Small intestine (tissue), 16 donors: ENCODE measurements at places on chromosomes 7 and 10.

DNA sequence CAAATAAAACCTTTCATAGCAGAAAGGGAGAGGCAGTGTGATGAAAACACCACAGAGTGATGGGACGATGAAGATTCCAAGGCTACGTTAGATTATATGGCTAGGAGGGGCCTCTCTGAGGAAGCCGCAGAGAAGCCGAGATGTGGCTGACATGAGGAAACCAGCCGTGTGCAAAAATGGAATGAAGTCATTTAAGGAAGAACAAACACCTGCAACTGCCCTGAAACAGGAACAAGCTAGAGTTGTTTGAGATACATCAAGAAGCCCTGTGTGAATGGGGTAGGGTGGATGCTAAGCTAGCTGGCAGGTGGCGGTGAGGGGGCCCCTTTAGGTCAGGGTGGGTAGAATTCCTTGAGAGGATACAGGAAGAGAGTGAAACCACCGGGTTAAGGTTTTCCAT, 129.5 kb downstream of the KLF6 start:
- no peak for DNase-seq

DNA sequence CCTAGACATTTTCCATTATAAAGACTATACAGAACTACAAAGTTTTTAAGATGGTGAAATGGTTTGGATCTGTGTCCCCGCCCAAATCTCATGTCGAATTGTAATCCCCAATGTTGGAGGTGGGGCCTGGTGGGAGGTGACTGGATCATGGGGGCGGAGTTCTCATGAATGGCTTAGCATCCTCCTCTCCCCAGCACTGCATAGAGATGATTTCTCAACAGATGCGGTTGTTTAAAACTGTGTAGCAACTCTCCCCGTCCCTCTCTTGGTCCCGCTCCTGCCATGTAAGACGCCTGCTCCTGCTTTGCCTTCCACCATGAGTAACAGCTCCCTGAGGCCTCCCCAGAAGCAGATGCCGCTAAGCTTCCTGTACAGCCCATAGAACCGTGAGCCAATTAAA, 1.6 kb downstream of the FAM133B start:
- no peak for DNase-seq

DNA sequence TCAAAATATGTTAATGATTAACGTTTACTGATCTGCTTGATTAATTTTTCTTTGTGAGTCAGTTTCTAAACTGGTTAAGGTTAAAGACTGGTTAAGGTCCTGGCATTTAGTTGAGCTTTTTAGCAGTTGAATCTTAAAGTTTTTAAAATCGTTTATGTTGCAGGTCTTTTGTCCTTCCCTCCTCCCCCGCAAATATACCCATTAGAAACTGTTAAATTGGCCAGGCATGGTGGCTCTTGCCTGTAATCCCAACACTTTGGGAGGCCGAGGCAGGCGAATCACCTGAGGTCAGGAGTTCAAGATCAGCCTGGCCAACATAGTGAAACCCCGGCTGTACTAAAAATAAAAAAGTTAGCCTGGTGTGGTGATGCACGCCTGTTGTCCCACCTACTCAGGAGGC, 100.9 kb downstream of the PODXL start:
- DNase-seq: no peak

DNA sequence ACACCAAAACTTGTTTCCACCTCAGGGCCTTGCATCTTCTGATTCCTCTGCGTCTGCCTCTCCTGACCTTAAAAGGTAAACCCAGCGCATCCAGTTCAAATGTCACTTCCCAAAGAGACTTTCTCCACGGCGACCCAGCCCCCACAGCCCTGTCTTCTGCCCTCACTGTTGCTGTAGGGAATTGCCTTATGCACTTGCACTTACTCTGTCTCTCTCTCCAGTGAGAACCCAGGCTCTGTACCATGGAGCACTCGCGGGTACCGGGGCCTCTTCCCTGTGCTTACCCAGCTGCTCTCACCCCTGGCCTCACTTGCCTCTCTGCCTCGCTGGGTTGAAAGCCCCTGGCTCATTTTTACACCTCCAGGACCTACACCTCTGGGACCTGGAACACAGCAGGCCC, 48.4 kb downstream of the AOC1 start:
- no peak for DNase-seq

GRCh38 chr7:29008590-29008989, 50.5 kb upstream of the TRIL start:
- no peak for DNase-seq

DNA sequence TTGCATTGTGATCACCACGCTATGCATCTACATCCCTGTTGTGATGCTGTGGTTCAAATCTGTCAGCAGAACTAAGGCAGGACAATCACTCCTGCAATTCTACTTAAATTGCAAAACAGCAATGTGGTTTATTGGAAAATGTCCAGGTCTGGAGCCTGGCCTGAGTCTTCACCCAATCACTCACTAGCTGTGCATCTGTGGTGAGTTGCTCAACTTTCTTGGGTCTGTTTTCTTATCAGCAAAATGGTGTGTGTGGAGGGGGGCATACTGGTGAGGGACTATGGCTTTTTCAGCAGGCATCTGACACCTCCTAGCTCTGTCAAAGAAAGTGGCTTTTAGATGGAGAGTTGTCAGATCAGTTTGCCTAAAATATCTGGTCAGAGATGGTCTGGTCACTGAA, 108.3 kb upstream of the FEZF1 start:
- DNase-seq: no peak

GRCh38 chr7:139924461-139924860, 95.4 kb downstream of the TBXAS1 start:
- DNase-seq: no peak

GRCh38 chr7:2605608-2606538, 25.9 kb upstream of the TTYH3 start:
- DNase-seq: no peak

DNA sequence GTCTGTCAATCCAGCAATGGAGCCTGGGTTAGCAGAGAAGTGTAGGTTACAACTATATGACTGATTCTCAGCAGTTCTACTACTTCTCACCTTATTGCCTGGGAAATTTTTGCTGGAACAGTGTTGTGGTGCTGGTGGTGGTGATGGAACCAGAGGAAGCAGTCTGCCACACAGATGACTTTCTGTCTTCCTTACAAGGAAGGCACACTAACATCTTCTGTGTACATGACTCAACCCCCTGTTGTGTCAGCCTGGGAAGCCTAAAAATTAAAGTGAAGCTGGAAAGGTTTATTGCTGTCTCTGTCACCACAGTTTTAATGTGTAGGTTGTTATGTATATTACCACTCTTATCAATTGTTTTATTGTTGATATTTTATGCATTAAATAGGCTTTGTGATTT, 40.3 kb downstream of the ANKRD7 start:
- no peak for DNase-seq

GRCh38 chr10:129744134-129745111, 219.7 kb downstream of the EBF3 start:
- no peak for DNase-seq
